Left ventricle myocardium superior (tissue), 1 donor: ENCODE measurements at places on chromosomes 4 and X.

DNA sequence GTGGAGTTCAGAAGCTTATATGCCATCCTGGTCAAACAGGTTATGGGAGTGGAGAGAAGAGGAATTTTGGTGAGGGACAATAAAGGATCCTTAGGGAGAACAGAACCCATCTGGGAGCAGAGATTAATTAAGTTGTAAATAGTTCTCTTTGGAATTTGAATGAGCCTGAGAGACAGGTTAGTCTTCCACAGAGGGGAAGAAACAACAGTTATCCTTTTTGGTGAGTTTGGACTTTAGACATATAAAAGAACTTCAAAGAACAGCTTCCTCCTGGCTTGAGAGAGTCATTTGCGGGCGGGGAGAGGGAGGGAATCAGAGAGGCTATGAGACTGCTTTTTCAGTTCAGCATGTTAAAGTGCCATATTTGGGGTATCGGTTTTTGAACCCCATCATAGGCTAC, 793.3 kb upstream of the MAGEB2 start:
- DNase-seq: no peak

DNA sequence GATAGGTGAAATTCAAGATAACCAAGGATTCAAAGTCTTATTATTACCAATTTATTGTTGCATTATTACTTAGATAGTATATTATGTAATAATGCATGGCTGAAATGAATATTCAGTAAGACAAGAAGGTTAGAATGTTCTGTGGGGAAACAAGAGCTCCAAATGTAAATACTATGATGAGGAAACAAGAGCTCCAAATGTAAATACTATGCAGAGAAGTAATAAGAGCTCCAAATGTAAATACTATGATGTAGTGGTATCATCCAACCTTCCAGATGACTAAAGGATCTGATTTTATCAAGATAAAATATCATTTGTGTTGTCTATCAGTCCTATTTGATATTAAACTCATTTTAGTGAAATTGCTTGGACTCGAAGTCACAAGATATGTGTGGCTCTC, 82.2 kb upstream of the PCDH18 start:
- no peak for DNase-seq

DNA sequence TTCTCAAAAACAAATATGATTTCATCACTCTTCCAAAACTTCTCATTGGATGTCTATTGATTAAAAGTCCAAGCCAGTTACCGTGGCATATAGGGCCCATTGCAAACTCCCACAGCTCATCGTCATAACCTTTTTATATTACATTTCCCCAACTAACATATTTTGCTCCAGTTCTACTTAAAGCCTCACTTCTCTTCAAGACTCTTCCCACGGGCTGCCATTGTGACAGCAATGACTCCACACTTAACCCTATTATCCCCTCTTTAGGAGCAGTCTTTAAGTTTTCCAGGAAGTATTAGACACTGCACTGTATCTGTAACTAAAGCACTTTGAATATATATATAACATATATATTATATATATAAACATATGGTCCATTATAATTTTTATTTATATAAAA, 44.5 kb downstream of the DTHD1 start:
- no peak for DNase-seq

- DNase-seq: no peak
Measured at GRCh38 chrX:22760513-22761057, 239.2 kb upstream of the DDX53 start.

DNA sequence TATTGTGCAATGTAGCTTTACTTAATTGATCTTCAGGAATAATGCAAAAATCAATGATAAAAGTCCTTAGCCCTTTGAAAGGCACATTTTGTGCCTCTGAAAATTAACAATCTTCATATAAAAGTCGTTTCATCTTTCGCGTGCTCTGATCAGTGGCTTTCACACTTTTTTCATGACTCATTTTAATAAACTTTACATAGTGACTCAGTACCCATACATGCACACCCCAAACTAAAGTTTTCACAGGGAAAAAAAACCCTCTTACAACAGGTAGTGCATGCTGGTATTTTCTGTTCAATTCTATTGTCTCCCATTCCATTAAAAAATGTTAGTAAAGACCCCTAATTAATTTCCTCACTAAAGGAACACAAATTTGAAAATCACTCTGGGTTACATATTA, 21.5 kb downstream of the RWDD4 start:
- DNase-seq: no peak

GRCh38 chrX:13651150-13651549, 1.8 kb upstream of the TCEANC start:
- no peak for DNase-seq

- no peak for DNase-seq
Measured at GRCh38 chrX:107597264-107597663, 31.0 kb upstream of the PRPS1 start.

- peak; percentile 62 for DNase-seq
Measured at GRCh38 chr4:148443512-148444295, 1.5 kb upstream of the NR3C2 start.

DNA sequence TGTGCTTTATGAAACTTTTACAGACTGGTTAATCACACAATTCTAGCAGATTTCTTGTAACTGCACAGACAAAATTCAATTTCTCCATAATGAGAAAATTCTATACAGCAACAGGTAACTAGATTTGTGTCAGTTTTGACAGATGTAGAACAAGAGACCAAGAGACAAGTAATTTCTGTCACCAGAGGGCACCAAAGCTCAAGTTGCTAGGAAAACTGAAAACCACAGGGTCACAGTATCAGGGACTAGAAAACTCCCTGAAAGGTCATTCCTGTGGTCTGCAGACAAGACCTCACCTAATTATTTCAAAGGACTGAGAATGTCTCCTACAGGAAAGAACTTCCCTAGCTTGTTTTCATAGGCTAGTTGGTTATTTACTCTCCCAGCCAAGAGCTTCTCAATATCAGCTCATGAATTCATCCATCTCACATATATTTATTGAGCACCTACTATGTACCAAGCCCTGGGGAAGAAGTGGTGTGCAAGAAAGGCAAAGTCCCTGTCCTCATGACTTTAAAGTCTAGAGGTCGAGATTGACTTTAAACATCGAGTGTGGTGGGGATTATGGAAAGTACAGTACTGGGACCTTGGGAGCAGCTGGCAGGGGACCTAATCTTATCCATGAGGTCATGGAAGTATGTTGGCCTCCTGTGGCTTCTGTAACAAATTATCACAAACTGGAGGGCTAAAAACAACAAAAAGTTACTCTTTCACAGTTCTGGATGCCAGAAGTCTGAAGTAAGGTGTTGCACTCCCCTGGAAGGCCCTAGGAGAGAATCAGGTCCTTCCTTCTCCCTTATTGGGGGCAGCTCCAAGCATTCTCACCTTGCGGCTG, 47.8 kb upstream of the SETD7 start:
- no peak for DNase-seq

GRCh38 chr4:3365326-3365725, 72.5 kb downstream of the RGS12 start:
- DNase-seq: no peak

GRCh38 chrX:65035446-65035770, 59.2 kb upstream of the ZC4H2 start:
- peak; percentile 28 for DNase-seq

DNA sequence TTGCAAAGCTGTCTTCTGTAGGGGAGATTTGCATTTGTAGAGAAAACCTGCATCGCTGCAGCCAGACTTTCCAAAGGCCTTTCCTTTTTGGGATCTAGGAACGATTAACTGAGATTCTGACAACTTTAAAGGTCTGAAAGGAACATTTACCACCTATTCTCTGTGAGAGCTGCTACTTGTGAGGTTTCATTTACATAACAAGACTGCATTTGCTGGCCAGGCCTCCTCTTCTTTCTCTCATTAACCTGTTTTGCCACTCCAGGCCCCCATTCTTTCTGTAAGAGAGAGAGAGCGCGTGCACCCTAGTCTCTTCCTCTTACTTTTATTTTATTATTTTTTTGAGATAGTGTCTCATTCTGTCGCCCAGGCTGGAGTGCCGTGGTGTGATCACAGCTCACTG, 31.6 kb downstream of the TMEM31 start:
- DNase-seq: no peak

DNA sequence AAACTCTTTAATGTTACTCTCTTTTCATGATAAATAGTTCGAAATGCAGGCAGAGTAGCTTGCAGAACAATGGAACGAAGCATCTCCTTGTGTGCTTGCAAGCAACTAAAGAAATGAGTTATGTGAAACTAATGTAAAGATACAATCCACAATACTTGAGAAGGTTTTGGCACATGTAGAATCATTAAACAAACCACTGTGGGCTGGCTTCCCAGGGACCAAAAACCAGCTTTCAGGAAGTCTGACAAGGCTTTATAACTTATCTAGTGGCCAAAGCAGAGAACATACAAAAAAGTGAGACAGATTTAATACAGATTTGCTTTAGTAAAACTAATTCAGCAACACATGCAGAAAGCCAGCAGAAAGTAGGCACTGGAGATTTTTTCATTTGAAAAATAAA, 1673.8 kb upstream of the AGA start:
- DNase-seq: no peak

GRCh38 chr4:74590476-74590875, 145.5 kb downstream of the AREG start:
- DNase-seq: no peak

- DNase-seq: no peak
Measured at GRCh38 chr4:88104902-88105610, 53.4 kb downstream of the ABCG2 start.

DNA sequence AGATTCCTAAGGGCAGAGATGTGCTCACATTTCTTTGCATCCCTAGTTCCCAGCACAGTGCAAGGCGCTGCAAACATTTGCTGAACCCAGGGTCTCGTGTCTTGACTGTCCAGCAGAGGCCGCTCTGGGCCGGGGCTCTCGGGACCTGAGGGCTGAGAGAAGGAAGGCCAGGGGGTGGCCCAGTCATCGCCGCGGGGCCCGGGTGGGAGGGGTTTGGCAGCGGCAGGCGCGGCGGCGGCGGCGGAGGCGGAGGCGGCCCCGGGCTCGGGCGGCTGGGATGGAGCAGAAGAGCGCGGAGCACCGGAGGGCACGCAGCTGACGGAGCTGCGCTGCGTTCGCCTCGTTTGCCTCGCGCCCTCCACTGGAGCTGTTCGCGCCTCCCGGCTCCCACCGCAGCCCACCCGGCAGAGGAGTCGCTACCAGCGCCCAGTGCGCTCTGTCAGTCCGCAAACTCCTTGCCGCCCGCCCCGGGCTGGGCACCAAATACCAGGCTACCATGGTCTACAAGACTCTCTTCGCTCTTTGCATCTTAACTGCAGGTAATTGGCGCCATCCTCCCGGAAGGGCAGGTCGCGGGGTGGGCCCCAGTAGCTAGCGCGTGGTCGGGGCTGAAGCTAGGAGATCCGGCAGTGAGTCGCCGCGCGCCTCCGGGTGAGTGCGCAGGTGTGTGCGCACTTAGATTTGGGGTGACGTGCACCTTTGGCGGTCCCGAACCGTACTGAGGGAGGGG, at the start of gene PARM1:
Gene PARM1, plus strand, starts transcription at position 285 of the 730 bp plus-strand sequence. Its CDS starts 212 bp downstream, at position 497.
- DNase-seq: peak; percentile 95

DNA sequence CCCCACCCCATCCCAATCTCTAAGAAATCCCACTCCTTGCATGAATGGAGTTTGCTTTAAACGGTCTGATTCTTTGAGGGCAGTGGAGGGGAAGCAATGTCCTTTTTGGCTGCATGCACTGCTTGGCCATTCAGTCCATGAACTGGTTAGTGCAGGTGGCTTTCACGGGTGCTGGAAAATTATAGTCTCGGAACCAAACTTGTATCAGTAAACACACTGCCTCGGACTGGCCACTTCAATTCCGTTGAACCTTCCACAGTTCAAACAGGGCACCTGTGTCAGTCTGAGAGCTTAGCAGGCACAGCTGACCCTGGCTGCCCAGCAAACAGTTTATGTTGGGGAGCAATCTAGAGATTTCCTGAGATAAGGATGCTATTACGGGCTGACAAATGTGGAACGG, 255.6 kb downstream of the DHX15 start:
- no peak for DNase-seq

DNA sequence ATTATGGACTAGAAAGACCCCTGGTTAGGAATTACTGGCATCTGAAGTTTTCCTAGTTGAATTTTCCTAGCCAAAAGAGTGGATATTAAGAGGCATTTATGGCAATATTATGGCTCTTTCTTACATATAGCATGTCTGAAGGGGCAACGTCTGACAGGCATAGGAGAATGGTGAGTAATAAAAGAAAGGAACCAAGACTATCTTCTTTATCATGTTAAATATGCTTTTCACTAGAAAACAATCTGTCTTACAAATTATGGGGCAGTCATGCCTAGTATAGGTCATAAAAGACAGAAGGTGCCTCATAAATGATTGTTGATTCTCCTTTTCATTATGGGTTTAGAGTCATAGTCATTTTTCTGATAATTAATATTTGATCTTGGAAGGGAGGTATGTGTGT, 431.1 kb upstream of the HTR2C start:
- no peak for DNase-seq

GRCh38 chrX:29627833-29628232, 587.5 kb upstream of the MAGEB2 start:
- DNase-seq: no peak

- DNase-seq: no peak
Measured at GRCh38 chr4:189779281-189779980, 161.2 kb upstream of the FRG1 start.

GRCh38 chrX:26376037-26376708, 160.2 kb downstream of the MAGEB5 start:
- DNase-seq: no peak

GRCh38 chrX:99703473-99703872, 706.6 kb downstream of the PCDH19 start:
- DNase-seq: no peak

DNA sequence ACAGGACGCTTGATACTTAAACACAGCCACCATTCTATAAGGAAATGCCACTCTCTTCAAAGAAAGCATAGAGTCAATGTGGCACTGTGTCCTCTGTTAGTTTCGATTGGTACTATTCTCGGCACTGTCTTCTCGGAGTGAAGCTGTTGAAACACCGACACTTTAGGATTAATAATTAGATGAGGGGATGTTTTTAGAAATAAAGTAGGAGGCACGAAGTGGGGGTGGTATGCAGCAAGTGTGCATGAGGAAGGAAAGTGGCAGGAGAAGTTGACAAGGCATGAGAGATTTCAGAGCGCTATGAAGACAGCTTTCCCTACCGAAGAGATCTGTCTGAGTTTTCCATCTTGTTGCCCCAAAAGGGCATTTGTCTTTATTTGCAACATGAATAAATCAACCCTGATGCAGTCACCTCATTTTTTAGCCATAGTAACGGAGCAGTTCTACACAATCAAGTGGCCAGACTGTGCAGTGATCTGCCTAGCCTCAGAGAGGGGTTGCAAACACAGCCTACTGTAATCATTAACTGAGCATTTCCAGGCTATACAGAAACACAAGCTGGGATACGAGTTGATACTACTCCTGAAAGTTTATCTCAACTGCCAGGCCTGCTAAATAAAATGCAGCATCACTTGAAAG, 8.3 kb downstream of the GPRIN3 start:
- no peak for DNase-seq
